ENCODE measurements at places on chromosomes 13 and 19.

DNA sequence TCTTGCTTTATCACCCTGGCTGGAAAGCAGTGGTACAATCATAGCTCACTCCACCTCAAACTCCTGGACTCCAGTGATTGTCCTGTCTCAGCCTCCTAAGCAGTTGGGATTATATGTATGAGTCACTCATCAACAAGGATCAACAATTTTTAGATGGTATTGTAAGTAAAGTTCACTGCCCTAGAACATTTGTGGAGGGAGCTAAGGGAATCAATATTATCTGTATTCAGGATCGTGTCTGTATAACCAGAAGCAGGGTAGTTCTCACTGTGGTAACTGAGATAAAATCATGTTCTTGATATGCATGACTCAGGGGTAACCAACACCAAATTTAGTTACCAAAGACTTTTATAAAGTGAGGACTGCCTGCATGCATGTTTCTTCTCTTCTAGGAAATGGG, 27.0 kb downstream of the ZMYM5 start:
- DNase-seq, result no peak

GRCh38 chr13:69391756-69392155, 715.9 kb upstream of the ATXN8OS start:
- no peak for DNase-seq

GRCh38 chr13:110528371-110528770, 33.2 kb downstream of the RAB20 start:
- no peak for DNase-seq

- peak; percentile 11 for DNase-seq
These were observed 872.0 kb upstream of the GPC6 start for GRCh38 chr13:92354583-92354982.

DNA sequence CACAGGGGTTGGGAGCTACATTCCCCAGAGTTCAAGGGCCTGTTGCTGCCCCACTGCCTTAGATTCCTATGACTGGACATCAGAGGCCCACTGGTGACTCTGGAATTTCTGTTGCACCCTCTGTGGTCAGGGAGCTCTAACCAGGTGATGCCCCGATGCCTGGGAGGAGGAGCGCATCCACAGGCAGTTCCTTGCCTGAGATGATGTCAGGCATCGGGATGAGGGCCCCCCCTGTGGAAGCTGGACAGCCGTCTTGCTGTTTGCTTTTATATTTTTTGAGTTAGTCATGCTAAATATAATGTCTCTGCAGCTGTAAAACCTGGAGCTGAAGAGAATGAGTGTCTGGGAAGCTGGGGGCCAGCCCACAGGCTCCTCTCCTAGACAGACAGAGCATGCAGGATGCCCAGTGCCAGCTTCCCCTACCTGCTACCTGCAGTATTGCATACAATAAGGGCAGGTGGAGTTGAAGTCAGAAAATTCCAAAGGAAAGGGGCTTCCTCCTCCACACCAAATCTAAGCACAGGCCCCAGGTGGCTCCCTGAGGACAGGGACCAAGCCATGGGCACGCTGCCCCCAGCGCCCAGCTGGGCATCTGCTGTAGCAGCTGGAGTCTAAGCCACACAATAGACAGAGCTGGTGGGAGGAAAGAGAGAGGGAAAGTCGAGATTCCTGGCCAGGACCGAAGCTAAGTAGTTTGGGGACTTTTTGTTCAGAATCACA, 16.2 kb downstream of the COL4A2 start:
- DNase-seq, result no peak

DNA sequence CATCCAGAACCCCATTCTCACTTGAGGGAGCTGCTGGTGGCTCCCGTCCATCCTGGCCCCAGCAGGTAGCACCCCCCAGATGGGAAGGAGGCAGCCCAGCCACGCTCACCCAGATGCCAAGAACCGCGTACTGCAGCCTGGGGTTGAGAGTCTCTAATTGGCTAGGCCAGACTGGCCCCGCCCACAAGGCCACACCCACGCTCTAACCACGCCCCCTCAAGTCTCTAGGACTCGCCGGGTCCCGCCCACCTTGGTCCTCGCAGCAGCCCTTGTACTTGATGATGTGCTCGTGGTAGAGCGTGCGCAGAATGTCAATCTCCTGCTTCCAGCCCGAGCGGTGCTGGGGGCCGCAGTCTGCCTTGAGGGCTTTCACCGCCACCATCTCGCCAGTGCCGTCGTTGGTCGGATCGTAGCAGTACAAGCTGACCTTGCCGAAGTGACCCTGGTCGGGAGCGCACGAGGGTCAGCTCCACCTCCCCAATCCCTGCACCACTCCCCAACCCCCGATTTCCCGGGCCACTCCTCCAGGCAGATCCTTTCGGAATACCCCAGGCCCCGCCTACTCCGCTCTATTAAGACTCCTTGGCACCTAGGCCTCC, 14.5 kb upstream of the ICAM3 start:
- no peak for DNase-seq

- peak; percentile 85 for DNase-seq
These were observed 799 bp upstream of the USPL1 start for GRCh38 chr13:30616927-30617314.

GRCh38 chr13:20769091-20769490, 4.7 kb downstream of the EEF1AKMT1 start:
- no peak for DNase-seq

DNA sequence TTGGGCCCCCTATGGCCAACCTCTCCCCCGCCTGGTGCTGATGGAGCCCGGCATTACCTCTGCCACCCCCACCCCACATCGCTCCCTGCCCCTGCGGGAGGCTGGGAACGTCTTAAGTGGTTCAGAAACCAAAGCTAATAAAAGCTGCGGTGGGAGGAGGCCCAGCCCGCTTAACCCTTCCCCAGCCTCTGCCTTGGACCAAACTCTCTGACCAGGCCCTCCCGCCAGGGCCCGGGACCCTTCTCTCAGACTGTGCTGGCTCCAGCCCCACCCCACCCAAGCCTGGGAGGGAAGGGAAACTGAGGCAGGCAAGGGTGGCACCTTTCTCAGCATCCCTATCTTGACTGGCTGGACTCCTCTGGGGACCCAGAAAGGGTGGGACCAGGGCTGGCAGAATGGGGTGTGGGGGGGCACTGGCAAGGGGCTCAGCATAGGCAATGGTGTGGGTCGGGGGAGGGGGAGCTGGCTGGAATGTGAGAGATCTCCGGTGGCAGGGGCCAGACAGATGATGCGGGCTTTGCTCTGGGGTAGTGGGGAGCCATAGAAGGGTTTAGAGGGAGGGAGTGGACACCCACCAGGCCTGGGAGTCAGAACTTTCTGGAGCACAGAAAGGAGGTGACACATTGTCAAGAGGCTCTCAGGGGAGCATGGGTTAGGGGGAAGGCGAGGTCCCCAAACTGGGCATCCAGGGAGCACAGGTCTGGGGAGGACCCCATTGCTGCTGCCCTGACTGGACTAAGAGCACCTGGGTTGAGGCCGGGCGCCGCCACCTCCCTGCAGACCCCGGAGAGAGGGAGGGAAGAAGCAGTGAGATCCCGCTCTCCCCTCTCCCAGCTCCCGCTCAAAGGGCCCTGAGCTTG, 21.9 kb downstream of the SMIM24 start:
- DNase-seq, result no peak

GRCh38 chr13:65057986-65058385, 2172.2 kb downstream of the PCDH9 start:
- DNase-seq, result no peak

DNA sequence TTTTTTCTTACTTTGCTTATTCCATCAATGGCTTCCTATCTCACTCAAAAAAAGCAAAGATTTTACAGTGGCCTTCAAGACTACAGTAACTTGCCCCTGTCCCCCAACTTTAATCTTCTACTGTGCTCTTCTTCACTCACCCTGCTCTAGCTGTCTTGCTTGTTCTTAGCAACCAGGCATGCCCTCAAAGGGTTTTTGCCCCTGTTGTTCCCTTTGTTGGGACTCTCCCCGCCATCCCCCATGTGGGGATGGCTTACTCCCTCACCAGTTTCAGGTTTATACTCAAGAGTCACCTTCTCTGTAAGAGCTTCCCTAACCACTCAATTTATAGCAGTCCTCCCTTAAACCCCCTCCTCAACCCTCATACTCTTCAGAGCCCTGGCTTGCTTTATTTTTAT, 5.4 kb downstream of the MTMR6 start:
- no peak for DNase-seq

- peak; percentile 78 for DNase-seq
These were observed 18.5 kb downstream of the LYPD3 start for GRCh38 chr19:43446746-43447489.

DNA sequence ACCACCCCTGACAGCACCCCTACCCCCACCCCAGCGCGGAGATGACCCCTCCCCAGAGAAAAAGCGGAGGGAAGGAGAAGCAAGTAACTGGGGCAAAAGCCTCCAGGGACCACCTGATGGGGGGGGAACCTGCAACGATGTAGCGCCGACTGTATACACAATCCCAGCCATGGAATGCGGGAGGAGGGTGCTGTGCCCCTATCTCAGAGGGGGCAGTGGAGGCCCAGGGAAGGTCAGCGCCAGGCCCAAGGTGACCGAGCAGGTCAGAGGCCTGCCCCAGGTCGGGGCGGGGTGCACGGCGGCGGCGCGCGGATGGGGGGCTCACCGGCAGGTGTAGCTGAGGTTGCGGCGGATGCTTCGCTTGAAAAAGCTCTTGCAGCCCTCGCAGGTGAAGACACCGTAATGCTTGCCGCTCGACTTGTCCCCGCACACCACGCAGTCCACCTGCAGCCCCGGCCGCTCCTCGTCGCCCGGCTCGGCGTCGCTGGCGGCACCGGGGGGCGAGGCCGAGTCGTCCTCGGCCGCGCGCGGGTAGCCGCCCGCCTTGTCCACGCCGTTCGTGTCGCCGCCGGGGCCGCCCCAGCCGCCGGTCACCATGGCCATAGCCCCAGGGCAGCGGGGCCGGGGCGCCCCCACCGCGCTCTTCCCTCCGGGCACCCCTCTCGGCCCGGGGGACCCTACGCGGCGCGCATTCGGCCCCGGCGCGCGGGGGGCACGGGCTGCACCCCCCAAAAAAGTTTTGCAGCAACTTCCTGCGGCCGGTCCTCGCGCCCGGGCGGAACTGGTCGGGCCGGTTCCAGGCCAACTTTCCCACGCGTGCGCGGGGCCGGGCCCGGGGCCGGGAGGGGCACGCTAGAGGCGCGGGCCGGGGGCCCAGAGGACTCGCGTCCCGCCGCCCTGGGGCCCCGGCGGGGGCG, 843 bp downstream of the NR2F6 start:
- DNase-seq, result peak; percentile 58

DNA sequence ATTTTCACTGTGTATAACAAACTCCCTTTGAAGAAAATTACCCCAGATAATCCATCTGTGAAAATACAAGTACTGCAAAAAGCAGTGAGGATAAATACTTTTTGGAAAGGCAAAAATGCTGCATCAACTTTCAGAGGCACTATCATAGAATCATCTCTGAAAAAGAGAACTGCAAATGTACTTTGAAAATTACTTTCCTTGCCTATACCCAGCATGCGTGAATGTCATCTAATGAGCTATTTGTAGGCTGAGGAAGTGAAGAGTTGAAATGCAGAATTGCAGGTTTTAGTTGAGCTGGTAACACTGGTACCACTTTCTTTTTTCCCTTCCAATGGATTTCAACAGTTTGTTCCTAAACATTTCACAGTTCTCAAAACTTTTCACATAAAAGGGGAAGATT, 196.7 kb downstream of the TBC1D4 start:
- DNase-seq, result no peak

- peak; percentile 70 for DNase-seq
These were observed 433 bp upstream of the ZNF616 start for GRCh38 chr19:52140032-52140710.

- no peak for DNase-seq
These were observed 5.1 kb upstream of the CYP2S1 start for GRCh38 chr19:41187884-41188279.

- DNase-seq, result peak; percentile 64
These were observed 181.7 kb downstream of the ITGBL1 start for GRCh38 chr13:101634142-101634541.

DNA sequence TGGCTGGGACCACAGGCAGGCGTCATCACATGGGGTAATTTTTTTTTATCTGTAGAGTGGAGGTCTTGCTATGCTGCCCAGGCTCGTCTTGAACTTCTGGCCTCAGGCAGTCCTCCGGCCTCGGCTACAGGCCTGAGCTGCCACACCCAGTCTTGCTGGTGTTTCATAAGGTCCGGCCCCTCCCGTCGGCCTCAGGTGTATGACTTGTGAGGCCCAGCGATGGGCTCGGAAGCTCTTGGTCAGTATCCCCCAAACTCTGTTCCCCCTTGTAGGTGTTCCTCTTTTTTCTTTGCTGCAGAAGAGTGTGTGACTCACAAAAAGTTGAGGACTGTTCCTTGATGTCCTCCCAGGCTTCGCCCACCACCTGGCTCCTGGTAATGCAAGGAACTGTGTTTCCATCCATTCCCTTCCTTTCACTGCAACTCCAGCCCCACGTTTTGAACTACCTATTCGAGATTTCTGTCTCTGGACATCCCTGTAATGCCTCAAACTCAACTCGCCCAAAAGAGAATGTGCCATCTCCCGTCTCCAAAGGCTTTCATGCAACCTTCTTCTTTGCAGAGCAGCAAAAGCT, 5.0 kb downstream of the USF2 start:
- no peak for DNase-seq

DNA sequence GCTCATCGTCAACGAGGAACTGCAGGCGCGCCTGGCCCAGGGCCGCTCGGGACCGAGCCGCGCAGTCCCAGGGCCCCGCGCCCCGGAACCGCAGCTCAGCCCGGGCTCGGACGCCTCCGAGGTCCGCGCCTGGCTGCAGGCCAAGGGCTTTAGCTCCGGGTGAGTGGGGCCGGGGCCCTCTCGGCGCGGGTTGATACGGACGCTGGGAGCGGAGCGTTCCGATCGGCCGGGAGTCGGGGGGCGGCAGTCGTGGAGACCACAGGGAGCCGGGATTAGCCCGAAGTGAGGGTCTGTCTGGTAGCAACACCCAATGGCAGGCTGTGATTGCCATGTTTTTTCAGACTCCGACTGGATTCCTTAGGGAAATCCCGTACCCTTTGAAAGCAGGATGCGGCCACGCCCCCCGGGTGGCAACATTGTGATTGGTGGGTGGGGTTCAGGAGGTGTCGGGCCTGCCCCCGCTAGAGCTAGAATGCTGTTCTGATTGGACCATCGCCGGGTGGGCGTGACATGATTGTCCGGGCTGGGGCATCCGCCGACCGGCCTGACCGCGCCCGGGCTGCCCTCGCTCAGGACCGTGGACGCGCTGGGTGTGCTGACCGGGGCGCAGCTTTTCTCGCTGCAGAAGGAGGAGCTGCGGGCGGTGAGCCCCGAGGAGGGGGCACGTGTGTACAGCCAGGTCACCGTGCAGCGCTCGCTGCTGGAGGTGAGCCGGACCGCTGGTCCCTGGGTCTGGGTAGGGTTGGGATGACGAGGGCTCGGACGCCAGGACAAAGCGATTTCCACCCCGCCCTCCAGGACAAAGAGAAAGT, 11.3 kb downstream of the EPS8L1 start:
- DNase-seq, result peak; percentile 95

GRCh38 chr13:76024151-76024550, 388.0 kb downstream of the LMO7 start:
- DNase-seq, result no peak

DNA sequence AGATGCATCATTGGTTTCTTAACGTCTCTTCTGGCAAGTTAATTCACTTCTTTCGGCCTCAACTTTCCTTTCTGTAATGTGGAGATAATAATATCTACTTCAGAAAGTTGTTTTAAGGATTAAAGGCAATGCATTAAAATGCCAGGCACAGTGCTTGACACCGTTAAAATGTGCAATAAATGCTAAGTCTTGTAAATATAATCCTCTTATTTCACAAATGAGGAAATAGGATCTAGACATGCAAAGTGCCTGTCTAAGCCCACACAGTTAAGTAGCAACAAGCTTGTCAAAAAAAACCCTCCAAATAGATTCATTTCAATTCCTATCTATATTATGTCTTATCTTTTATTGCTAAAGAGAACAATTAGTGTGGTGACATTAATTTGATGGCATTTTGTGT, 86.4 kb upstream of the TSC22D1 start:
- DNase-seq, result no peak

- no peak for DNase-seq
These were observed 4.9 kb upstream of the HSPH1 start for GRCh38 chr13:31166591-31166990.

- DNase-seq, result no peak
These were observed 11.3 kb upstream of the FXYD3 start for GRCh38 chr19:35104361-35104760.

All from NCI-H69 (cell line).